ENCODE measurements at places on chromosomes 2 and 18.

DNA sequence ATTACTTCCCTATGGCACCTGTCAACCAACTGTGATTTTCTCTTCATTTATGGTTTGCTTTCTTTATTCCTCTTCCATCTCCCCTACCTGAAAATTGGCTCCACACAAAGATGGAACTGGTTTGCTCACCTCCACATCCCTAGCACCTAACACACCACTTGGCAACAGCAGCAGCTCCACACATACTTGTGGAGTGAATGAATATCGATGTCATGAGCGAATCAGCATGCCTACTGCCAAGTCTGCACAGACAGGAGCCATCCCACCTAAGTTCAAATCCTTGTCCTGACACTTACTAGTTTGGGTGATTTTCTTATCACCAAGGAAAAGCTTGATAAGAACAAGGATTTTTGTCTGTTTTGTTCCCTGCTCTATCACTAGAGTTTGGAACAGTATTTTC is 191.4 kb upstream of the TMEM200C start:
- no peak for DNase-seq

DNA sequence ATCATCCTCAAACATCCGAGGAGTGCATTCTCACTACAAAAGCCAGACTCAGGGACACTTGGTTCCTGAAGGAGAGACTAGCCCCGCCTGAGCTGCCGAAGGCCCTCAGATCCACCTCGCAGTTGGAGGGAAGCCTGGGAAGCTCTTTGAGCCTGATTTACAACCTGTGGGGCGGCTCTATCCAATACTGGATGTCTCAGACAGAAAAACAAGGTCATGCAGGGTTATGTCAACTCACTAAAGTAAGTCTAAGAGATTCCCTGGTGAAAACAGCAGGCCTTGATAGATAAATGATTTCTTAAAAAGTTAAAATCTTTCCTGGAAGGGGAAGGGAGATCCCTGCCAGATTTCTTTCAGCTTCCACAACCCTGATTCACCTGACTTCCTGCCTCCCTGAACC is 284.3 kb downstream of the CYP26B1 start:
- no peak for DNase-seq

DNA sequence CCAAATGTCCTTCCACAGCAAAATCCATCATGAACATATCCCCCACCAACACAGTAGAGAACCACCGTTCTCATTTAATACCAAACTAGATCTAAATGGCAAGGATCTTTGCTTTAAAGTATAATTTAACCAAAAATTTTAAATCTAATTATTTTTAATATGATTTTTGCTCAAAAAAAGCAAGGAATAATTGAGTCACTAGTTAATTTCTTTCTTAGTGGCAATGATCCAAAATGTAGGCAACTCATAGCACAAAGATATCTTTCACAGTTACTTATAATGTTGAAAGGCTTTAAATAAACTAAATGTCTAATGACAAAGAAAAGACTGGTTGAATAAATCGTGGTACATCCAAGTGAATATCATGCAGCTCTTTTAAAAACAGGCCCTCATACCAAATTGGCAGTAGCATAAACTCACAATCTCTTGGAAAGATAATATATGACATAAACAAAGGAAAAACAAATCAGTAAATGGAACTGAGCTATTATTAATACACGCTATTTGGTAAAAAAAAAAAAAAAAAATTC is 20.3 kb downstream of the PTPN2 start:
- DNase-seq = no peak

GRCh38 chr2:51068237-51068636 is 36.3 kb upstream of the NRXN1 start:
- no peak for DNase-seq

GRCh38 chr18:23835506-23835905 is 146.3 kb downstream of the LAMA3 start:
- DNase-seq = no peak

DNA sequence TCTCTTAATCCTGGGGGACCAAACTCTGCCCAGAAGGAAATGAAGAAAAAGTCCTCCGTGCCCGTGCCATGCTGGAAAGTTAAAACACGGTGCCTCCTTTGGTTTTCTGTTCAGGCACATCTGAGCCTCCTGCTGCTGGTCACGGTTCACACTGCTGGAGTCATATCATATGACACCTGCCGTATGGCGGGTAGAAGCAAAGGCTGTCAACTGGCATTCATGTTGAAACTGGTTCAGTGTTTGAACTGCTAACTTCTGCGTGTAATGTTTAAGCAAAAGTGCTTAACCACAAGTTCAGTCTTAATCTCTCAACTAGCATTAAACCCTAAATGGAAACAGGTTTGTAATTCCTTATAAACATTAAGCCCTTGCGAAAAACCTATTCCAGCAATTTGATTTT is 3.1 kb downstream of the STK39 start:
- peak; percentile 45 for DNase-seq

GRCh38 chr2:171521361-171522051 is 768 bp upstream of the CYBRD1 start:
- DNase-seq = no peak

- no peak for DNase-seq
Observed at GRCh38 chr2:80392441-80392840, 87.9 kb upstream of the LRRTM1 start.

Data from NCI-H774 (cell line).